ENCODE measurements at places on chromosomes 2 and 18.

- H3K27ac ChIP-seq = no peak overlapping the region
- no peak for DNase-seq
- H3K36me3 ChIP-seq = no peaks in the 10 kb centered on the region
- no peak overlapping the region for H3K4me3 ChIP-seq
- H3K4me1 ChIP-seq = no peaks in the 10 kb centered on the region
- H3K27me3 ChIP-seq = no peaks in the 10 kb centered on the region
Measured at GRCh38 chr2:102841107-102841840, 79.4 kb downstream of the TMEM182 start.

DNA sequence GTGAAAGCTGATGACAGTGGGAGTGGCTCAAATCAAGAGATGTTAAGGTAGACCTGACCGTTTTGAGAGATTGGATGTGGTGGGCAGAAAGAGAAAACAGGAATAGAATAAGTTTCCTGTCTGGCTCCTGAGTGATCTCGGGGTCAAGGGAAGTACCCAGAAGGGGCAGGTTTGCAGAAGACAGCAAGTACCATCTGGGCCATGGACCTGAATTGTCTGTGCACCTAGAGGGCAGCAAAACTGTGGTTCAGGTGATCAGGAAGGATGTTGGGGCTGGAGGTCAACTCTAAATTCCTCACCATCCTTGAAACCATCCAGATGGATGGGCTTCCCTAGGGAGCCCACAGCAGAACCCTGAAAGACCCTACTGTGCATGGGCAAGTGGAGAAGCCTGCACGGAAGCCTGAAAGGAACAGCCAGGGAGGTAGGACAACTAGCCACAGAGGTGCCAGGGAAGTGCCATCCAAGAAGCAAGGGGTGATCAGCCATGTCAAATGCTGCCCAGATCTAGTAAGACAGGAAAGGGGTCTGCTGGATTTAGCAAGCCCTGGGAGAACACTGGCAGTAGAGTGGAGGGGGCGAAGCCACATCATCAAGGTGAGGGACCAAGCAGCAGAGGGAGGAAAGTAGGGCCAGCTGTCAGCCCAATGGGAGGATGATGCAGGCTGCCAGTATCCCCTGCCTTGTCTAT lies 8.0 kb downstream of the TEX261 start:
- DNase-seq = no peak
- H3K27me3 ChIP-seq = no peaks in the 10 kb centered on the region
- H3K4me1 ChIP-seq = peaks cover 12% of the 10 kb centered on the region
- H3K27ac ChIP-seq = no peak overlapping the region

- H3K4me1 ChIP-seq = peaks cover 26% of the 10 kb centered on the region
- H3K27me3 ChIP-seq = no peaks in the 10 kb centered on the region
- H3K36me3 ChIP-seq = peaks cover 6% of the 10 kb centered on the region
- H3K27ac ChIP-seq = peak overlapping the region; percentile 92
- DNase-seq = no peak
Measured at GRCh38 chr2:171923206-171923605, 945 bp downstream of the HAT1 start.

GRCh38 chr18:9804517-9805104 lies 81.2 kb upstream of the TXNDC2 start:
- H3K36me3 ChIP-seq = no peaks in the 10 kb centered on the region
- DNase-seq = no peak
- H3K4me1 ChIP-seq = no peaks in the 10 kb centered on the region
- H3K4me3 ChIP-seq = no peak overlapping the region

DNA sequence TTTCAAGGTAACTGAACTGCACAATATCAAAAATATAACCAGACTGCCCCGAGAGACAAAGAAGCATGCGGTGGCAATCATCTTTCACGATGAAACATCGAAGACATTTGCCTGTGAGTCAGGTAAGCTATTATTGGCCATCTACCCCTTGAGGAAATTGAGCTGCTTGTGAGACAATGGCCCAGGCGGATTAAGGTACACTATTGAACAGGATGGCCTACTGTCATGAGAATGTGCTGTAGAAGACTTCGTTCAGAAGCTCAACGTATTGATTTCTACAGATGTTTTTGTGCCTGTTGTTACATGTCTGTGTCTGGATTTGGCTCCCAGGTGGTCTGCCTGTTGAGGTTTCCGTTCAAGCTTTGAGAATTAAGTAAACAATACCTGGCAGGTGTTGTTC lies 198.7 kb downstream of the DOK6 start:
- H3K27ac ChIP-seq = no peak overlapping the region
- DNase-seq = no peak
- H3K4me3 ChIP-seq = no peak overlapping the region
- no peaks in the 10 kb centered on the region for H3K27me3 ChIP-seq
- H3K36me3 ChIP-seq = no peaks in the 10 kb centered on the region

DNA sequence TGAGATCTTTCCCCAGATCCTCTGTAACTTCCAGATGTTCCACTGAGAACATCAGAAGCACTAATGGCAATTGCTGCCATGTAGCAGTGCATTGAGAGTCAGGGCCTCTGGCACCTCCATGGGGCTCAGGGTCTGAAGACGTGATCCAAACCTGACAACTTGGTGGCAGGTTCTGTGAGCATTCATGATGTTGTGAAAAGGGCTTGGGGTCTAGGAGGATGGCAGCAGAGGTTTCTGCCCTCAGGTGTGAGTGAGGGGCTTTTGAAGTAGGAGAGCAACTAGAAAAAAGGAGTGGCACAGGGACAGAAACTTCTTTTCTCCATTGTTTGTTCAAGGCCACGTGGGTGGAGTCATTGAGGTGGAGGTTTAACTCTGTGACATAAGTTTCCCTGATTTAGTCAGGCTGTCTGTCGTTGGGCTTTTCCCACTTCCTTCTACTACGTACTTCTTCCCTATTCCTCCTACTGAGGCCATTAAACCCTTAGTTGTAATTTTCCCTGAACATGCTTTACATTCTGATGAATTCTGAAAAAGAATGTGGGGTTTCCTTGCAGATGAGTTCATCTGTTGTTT lies 13.1 kb downstream of the CFLAR start:
- no peak for DNase-seq
- no peak overlapping the region for H3K4me3 ChIP-seq
- H3K27ac ChIP-seq = peak overlapping the region; percentile 97
- H3K4me1 ChIP-seq = peaks cover 87% of the 10 kb centered on the region

DNA sequence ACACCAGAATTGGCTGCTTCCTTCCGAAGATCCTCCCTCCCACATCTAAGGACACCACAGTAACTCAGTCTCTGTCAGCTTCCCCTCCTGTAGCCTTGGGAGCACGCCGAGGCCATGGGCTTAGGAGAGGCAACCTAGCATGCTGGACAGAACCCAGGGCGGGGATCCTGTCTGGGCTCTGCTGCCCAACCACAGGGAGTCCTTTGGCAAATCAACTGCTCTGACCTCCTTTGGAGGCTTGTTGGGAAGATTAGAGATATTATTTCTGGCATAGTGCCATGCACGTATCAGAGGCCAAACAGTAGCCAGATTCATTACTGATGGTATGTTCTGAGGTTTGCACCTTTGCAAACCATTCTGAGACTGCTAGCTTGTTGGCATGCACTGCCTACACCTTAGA lies 262.7 kb upstream of the EPAS1 start:
- DNase-seq = no peak
- no peaks in the 10 kb centered on the region for H3K27me3 ChIP-seq
- no peak overlapping the region for H3K4me3 ChIP-seq
- no peaks in the 10 kb centered on the region for H3K4me1 ChIP-seq
- no peaks in the 10 kb centered on the region for H3K36me3 ChIP-seq
- H3K27ac ChIP-seq = no peak overlapping the region

- H3K27ac ChIP-seq = no peak overlapping the region
- no peak for DNase-seq
- H3K36me3 ChIP-seq = no peaks in the 10 kb centered on the region
- H3K4me3 ChIP-seq = no peak overlapping the region
Measured at GRCh38 chr18:48801728-48802542, 148.8 kb downstream of the SMAD7 start.

- H3K4me3 ChIP-seq = no peak overlapping the region
- H3K27ac ChIP-seq = no peak overlapping the region
- no peak for DNase-seq
- peaks cover 3% of the 10 kb centered on the region for H3K27me3 ChIP-seq
- peaks cover 5% of the 10 kb centered on the region for H3K4me1 ChIP-seq
Measured at GRCh38 chr2:112938904-112939303, 27.9 kb downstream of the IL37 start.

DNA sequence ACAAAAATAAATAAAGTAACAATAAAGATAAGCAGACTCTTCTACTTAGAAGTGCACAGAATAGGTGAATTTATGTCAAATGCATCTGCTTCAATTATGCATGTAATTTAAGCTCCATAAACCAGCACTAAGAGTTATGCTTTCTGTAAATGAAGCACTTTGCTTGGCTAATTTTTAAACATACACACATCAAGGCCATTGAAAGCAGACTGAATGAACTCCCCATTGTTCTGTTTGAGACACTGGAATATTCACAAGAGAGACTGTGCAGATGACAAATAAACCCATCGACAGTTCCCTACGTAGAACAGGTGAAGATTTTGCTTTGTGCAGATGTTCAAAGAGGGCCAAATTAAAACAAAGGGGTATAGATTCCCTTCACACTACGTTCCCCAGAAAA lies 133.4 kb downstream of the PID1 start:
- no peaks in the 10 kb centered on the region for H3K36me3 ChIP-seq
- H3K27me3 ChIP-seq = no peaks in the 10 kb centered on the region

DNA sequence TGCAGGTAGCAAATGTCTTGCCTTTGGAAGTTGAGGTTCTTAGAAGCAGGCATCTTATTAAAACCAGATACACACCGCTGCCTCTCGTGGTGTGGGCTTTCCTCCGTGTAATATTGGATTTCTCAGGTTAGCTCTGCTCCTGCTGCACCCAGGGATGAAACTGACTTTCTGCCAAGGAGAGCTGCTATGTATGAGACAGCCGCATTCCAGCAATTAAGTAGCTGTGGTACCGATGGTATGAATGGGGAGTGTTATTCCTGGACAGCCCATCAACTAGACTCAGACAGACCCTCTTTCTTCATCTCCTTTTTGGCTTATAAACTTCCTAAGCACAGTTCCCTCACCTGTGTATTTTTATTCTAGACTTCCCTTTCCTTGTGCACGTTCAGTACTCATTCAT lies 6.8 kb upstream of the EHD3 start:
- H3K36me3 ChIP-seq = no peaks in the 10 kb centered on the region
- no peak overlapping the region for H3K27ac ChIP-seq
- peaks cover 2% of the 10 kb centered on the region for H3K27me3 ChIP-seq
- H3K4me1 ChIP-seq = no peaks in the 10 kb centered on the region
- DNase-seq = no peak
- no peak overlapping the region for H3K4me3 ChIP-seq

- no peaks in the 10 kb centered on the region for H3K36me3 ChIP-seq
- H3K27ac ChIP-seq = no peak overlapping the region
- H3K4me3 ChIP-seq = no peak overlapping the region
- DNase-seq = no peak
Measured at GRCh38 chr2:45782986-45783385, 131.5 kb downstream of the PRKCE start.

DNA sequence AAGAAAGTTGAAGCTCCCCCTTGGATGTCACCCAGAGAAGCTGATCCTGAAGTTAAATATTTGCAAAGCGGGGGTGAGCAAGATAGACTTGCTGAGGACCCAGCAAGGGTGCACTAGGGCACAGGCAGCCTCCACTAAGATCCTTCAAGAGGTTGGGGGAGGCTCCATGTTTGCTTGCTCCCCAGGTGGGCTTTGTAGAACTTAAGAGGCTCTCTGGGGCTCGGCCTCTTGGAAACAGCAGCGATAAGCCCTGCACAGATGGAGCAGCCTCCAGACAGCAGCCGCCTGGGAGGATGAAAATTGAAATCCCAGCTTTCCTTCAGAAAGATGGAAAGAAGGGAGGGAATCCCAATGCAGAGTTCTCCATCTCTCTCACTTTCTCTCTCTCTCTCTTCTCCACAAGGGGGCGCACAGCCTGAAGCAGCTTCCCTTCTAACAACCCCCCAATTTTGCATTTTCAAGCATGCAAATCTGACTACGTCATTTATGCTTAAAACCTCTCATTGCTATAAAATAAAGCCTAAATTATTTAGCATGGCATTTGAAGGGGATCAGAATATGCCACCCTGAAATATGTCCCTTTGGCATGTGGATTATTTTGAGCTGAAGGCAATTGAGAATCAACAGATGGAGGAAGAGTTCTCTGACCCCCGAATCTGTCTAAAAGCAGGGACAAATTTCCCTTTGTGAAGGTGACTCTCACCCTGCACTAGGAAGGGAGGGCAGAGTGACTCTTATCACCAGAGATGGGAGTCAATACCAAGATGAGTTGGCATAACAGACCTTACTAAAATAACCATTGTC lies 185.7 kb upstream of the KLHL29 start:
- no peaks in the 10 kb centered on the region for H3K27me3 ChIP-seq
- H3K4me1 ChIP-seq = no peaks in the 10 kb centered on the region
- DNase-seq = no peak
- H3K4me3 ChIP-seq = no peak overlapping the region
